Endothelial cell (in vitro differentiated cells): ENCODE measurements at places on chromosomes 11 and 22. TPM values are rescaled to one million over a fixed set of nuclear protein-coding genes. Genes with fewer than 3 reads are reported as not detected.
A peak's percentile ranks its signal among the peaks of the same experiment; 100 is the strongest.

- no peaks in the 10 kb centered on the region for H3K36me3 ChIP-seq
- peak; percentile 74 for DNase-seq
- H3K27ac ChIP-seq: no peak overlapping the region
- no peak overlapping the region for H3K4me3 ChIP-seq
Measured at GRCh38 chr22:37330200-37331033, 48.1 kb downstream of the CYTH4 start.

DNA sequence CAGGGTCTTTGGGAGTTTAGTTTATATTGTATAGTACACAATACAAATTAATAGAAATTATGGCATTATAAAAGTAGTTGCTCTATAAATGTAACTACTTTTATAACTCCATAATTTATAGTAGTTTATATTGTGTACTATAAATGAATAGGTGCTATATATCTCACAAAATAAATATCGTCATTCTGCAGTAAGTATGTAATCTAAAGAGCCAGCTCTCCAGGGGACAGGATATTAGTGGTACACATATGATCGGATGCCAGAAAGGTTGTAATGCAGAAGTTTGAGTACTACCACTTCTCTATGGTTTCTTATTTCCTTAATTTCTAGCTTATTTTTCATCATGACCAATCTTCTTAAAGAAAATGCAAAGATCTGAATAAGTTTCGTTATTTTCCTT is 20.2 kb upstream of the CWF19L2 start:
- H3K4me1 ChIP-seq: peaks cover 17% of the 10 kb centered on the region
- H3K27ac ChIP-seq: no peak overlapping the region
- DNase-seq: no peak
- no peaks in the 10 kb centered on the region for H3K36me3 ChIP-seq
- no peak overlapping the region for H3K4me3 ChIP-seq
- no peaks in the 10 kb centered on the region for H3K27me3 ChIP-seq

GRCh38 chr22:17855572-17856290 is 81.5 kb upstream of the BID start:
- H3K27ac ChIP-seq: peak overlapping the region; percentile 68
- no peak for DNase-seq
- peak overlapping the region; percentile 42 for H3K4me3 ChIP-seq
- H3K4me1 ChIP-seq: no peaks in the 10 kb centered on the region

DNA sequence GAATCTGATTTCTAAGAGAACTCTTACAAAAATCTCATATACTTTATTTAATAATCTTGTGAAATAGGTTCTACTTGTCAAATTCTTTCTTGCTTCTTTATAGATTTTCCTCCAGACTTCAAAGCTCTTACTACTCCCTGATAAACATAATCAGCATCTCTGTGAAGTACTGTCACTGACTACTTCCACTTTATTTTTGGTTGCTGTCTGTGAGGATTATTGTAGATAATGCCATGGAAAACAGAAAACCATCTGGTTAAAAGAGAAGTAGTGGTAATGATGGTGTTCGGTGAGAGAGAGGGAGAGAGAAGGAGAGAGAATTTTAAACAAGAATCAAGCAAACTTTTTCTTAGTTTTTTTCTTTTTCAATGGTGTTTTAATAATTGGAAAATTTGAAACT is 152.3 kb downstream of the TMEM135 start:
- no peak overlapping the region for H3K27ac ChIP-seq
- H3K4me1 ChIP-seq: no peaks in the 10 kb centered on the region
- H3K36me3 ChIP-seq: no peaks in the 10 kb centered on the region
- H3K4me3 ChIP-seq: no peak overlapping the region
- no peaks in the 10 kb centered on the region for H3K27me3 ChIP-seq

DNA sequence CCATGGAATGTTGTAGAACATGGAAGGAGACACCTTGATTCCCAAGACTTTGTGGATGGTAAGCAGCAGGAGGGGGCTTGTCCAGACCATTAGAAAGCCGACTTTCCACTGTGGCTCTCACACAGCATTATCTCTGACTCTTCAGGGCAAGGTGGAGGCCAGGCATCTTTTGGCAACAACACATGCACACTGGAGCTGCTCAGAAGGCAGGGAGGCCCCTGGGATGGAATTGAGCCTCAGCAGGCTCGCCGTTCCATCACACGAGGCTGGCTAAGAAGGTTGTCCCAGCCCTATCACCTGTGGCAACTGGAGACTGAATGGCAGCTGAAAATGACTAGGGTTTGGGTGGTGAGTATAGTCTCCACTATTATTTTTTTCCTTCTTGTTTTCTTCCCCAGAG is 76.3 kb upstream of the TMEM45B start:
- no peak overlapping the region for H3K27ac ChIP-seq
- no peaks in the 10 kb centered on the region for H3K4me1 ChIP-seq
- no peak overlapping the region for H3K4me3 ChIP-seq
- DNase-seq: no peak
- H3K36me3 ChIP-seq: no peaks in the 10 kb centered on the region

GRCh38 chr11:22347857-22348487 is 9.8 kb downstream of the SLC17A6 start:
- H3K27me3 ChIP-seq: peaks cover 11% of the 10 kb centered on the region
- DNase-seq: no peak
- peaks cover 5% of the 10 kb centered on the region for H3K4me1 ChIP-seq
- no peak overlapping the region for H3K27ac ChIP-seq
- no peak overlapping the region for H3K4me3 ChIP-seq

- H3K27me3 ChIP-seq: peaks cover 7% of the 10 kb centered on the region
- no peaks in the 10 kb centered on the region for H3K4me1 ChIP-seq
- no peak overlapping the region for H3K27ac ChIP-seq
- H3K4me3 ChIP-seq: no peak overlapping the region
- no peaks in the 10 kb centered on the region for H3K36me3 ChIP-seq
Measured at GRCh38 chr22:46089426-46090035, 60.8 kb upstream of the PPARA start.

- DNase-seq: no peak
- H3K27me3 ChIP-seq: peaks cover 4% of the 10 kb centered on the region
- H3K4me3 ChIP-seq: no peak overlapping the region
- H3K36me3 ChIP-seq: peaks cover 10% of the 10 kb centered on the region
- no peak overlapping the region for H3K27ac ChIP-seq
Measured at GRCh38 chr22:28064920-28065319, 145.9 kb upstream of the PITPNB start.

GRCh38 chr11:133041181-133041580 is 491.1 kb downstream of the OPCML start:
- H3K27ac ChIP-seq: no peak overlapping the region
- H3K4me3 ChIP-seq: no peak overlapping the region
- peaks cover 5% of the 10 kb centered on the region for H3K27me3 ChIP-seq
- no peak for DNase-seq
- H3K36me3 ChIP-seq: no peaks in the 10 kb centered on the region

GRCh38 chr11:93902921-93903320 is 52.5 kb upstream of the VSTM5 start:
- H3K4me3 ChIP-seq: no peak overlapping the region
- no peaks in the 10 kb centered on the region for H3K4me1 ChIP-seq
- no peaks in the 10 kb centered on the region for H3K36me3 ChIP-seq
- DNase-seq: no peak
- H3K27me3 ChIP-seq: peaks cover 2% of the 10 kb centered on the region
- no peak overlapping the region for H3K27ac ChIP-seq

DNA sequence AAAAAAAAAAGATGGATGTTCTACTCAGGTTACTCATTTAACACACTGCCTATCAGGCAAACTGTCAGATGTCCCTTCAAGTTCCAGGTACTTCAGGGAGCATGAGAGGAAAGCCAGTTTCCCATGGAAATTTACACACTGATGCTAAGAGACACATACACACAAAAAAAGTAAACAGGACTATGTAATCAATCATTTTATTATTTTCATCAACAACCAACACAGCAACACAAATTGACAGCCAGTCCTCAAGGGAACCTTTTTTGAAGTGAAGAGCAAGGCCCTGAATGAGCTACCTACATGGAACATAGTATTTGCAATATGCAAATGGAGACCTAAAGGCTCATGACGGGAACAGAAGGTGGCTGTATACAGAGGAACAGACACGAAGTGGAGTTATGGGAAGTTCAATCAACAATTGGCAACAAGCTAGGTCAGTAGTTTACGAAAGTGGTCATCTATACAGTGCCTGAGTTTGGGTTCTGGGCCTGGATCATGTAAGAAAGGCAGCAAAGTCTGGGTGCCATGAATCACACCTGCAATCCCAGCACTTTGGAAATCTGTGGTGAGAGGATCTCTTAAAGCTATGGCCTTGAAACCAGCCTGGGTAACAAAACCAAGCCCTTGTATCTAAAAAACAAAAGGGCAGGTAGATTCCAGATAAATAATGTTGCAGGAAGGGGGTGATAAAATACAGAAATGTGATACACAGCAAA is 12.6 kb upstream of the WDR74 start:
- DNase-seq: no peak
- peaks cover 35% of the 10 kb centered on the region for H3K36me3 ChIP-seq
- H3K27me3 ChIP-seq: peaks cover 17% of the 10 kb centered on the region
- H3K27ac ChIP-seq: no peak overlapping the region

GRCh38 chr11:73154178-73154577 is 12.1 kb upstream of the FCHSD2 start:
- no peak for DNase-seq
- H3K27ac ChIP-seq: no peak overlapping the region
- H3K27me3 ChIP-seq: peaks cover 7% of the 10 kb centered on the region
- H3K4me1 ChIP-seq: peaks cover 17% of the 10 kb centered on the region
- H3K4me3 ChIP-seq: no peak overlapping the region

DNA sequence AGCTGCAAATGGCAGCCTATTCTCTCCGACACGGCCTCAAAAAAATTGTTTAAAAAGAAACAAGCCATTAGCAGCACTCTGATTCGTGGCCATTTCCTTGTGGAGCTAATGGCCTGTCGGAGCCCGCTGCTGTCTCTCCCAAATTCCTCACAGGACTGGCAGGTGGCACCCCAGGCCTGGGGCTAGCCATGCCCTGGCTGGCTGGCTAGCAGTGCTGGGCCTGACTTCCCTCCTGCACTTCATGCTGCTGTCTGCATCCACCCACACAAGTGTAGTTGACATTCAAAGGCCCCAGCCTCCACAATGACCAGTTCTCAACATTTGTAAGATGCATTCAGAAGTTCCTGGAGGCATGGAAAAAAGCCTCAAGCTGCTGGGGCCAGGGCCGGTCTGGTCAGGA is 61.5 kb downstream of the SMCO4 start:
- peaks cover 6% of the 10 kb centered on the region for H3K36me3 ChIP-seq
- DNase-seq: no peak
- H3K27me3 ChIP-seq: peaks cover 1% of the 10 kb centered on the region
- H3K4me1 ChIP-seq: peaks cover 6% of the 10 kb centered on the region
- H3K4me3 ChIP-seq: no peak overlapping the region

GRCh38 chr11:107592231-107592590 is 1.3 kb downstream of the ELMOD1 start:
- peaks cover 10% of the 10 kb centered on the region for H3K4me1 ChIP-seq
- no peaks in the 10 kb centered on the region for H3K36me3 ChIP-seq
- peaks cover 17% of the 10 kb centered on the region for H3K27me3 ChIP-seq
- H3K4me3 ChIP-seq: peak overlapping the region; percentile 92
- DNase-seq: no peak
- no peak overlapping the region for H3K27ac ChIP-seq

GRCh38 chr11:116501728-116502127 is 271.1 kb downstream of the BUD13 start:
- H3K27ac ChIP-seq: no peak overlapping the region
- no peak overlapping the region for H3K4me3 ChIP-seq
- H3K4me1 ChIP-seq: no peaks in the 10 kb centered on the region
- H3K27me3 ChIP-seq: no peaks in the 10 kb centered on the region

DNA sequence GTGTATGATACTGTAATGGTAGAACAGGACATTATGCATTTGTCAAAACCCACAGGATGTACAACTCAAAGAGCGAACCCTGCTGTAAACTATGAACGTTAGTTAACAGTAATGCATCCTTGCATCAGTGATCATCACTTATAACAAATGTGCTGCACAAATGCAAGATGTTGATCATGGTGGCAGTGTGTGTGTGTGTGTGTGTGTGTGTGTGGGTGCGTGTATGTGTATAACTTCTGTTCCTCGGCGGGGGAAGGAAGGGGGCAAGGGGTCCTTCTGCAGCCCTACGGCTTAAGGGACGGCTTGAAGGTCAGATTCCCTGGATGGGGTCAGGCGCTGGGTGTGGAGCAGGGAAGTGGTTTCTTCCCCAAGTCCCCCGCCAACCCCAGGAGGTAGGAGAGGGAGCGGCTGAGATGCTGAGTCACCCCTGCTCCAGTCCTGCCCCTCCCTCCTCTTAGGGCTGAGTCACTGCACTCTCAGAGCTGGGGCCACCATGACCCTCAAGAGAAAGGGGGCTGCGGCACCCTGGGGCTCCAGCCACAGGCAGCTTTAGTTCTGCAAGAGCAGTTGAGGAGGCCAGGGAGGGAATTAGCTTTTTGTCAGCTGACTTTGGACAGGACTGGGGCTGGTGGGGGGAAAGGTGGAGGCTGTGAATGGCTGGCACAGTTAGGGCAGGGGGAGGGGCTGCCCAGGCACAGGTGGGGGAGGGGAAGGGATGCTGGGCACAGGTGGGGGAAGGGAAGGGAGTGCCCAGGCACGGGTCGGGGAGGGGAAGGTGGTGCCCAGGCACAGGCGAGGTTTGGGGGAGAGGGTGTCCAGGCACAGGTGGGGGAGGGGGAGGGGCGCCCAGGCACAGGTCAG is 8.8 kb upstream of the CTSD start:
- peaks cover 16% of the 10 kb centered on the region for H3K27me3 ChIP-seq
- no peak overlapping the region for H3K4me3 ChIP-seq
- peaks cover 5% of the 10 kb centered on the region for H3K4me1 ChIP-seq
- DNase-seq: no peak
- no peak overlapping the region for H3K27ac ChIP-seq

GRCh38 chr11:86799680-86800075 is 664 bp upstream of the PRSS23 start:
- DNase-seq: peak; percentile 15
- H3K27ac ChIP-seq: no peak overlapping the region
- peaks cover 5% of the 10 kb centered on the region for H3K27me3 ChIP-seq
- H3K36me3 ChIP-seq: no peaks in the 10 kb centered on the region
- H3K4me1 ChIP-seq: peaks cover 17% of the 10 kb centered on the region

- H3K36me3 ChIP-seq: no peaks in the 10 kb centered on the region
- H3K27me3 ChIP-seq: peaks cover 9% of the 10 kb centered on the region
- peaks cover 58% of the 10 kb centered on the region for H3K4me1 ChIP-seq
- no peak overlapping the region for H3K27ac ChIP-seq
- H3K4me3 ChIP-seq: no peak overlapping the region
- DNase-seq: peak; percentile 63
Measured at GRCh38 chr11:43989162-43989981, 46.9 kb downstream of the C11orf96 start.

- H3K27ac ChIP-seq: no peak within 1 kb of the TSS
- H3K4me1 ChIP-seq: peaks cover 5% of the 10 kb centered on the region
- peak; percentile 58 for DNase-seq
- H3K27me3 ChIP-seq: no peaks in the 10 kb centered on the region
- H3K4me3 ChIP-seq: peak within 1 kb of the TSS; percentile 94
- H3K36me3 ChIP-seq: no peaks in the 10 kb centered on the region
Measured at GRCh38 chr11:99020352-99021225, at the start of gene CNTN5. TSS of gene CNTN5 (plus strand) at chr11:99020949.

GRCh38 chr11:125591649-125592304 is 875 bp upstream of the STT3A start:
- H3K4me3 ChIP-seq: peak overlapping the region; percentile 99
- H3K36me3 ChIP-seq: peaks cover 4% of the 10 kb centered on the region
- peak; percentile 45 for DNase-seq
- H3K27ac ChIP-seq: peak overlapping the region; percentile 97
- H3K4me1 ChIP-seq: peaks cover 17% of the 10 kb centered on the region

Gene SAA2
- not detected for total RNA-seq

Gene TESMIN
- 3.4 TPM for total RNA-seq

Gene PCSK7
- total RNA-seq: 93.6 TPM

Gene KCNE3
- total RNA-seq: 29.4 TPM

Gene C22orf42
- not detected for total RNA-seq

Gene SAA4
- total RNA-seq: not detected

Gene GDPD4
- not detected for total RNA-seq

Gene TECTA
- 2.2 TPM for total RNA-seq
